ENCODE measurements at places on chromosomes 12 and 14. TPM values are rescaled to one million over a fixed set of nuclear protein-coding genes. Genes with fewer than 3 reads are reported as not detected.

DNA sequence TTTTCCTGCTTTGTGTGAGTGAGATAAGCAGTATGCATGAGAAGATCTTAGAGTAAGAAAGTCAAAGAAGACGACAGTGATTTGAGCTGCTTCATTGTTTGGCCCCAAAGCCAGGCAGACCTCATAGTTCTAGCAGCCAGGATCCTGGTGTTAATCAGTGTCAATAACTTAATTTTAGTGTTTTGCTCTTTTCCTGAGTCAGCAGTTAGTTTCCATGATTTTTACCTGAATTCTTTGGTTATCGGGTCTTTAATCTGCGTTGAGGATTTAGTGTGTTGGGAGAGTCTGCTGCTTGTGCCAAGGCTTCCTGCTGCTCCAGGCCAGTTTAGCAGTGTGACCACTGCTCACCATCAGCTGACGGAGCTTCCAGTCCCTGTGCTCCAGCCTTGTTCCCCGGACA is 241.6 kb upstream of the SOX5 start:
- H3K4me3 ChIP-seq, result no peak overlapping the region
- DNase-seq, result no peak
- H3K36me3 ChIP-seq, result no peaks in the 10 kb centered on the region
- H3K27me3 ChIP-seq, result no peaks in the 10 kb centered on the region
- H3K4me1 ChIP-seq, result no peaks in the 10 kb centered on the region
- H3K27ac ChIP-seq, result no peak overlapping the region

GRCh38 chr14:92465353-92466055 is 48.1 kb upstream of the RIN3 start:
- H3K27me3 ChIP-seq, result no peaks in the 10 kb centered on the region
- H3K4me3 ChIP-seq, result no peak overlapping the region
- no peak overlapping the region for H3K27ac ChIP-seq
- DNase-seq, result peak; percentile 57
- H3K4me1 ChIP-seq, result no peaks in the 10 kb centered on the region

Gene TAS2R30
- total RNA-seq, result 8.9 TPM

- peak overlapping the region; percentile 30 for H3K27ac ChIP-seq
- peaks cover 19% of the 10 kb centered on the region for H3K4me1 ChIP-seq
- H3K4me3 ChIP-seq, result no peak overlapping the region
- H3K27me3 ChIP-seq, result no peaks in the 10 kb centered on the region
- DNase-seq, result no peak
Measured at GRCh38 chr14:92783813-92784431, 10.2 kb upstream of the GOLGA5 start.

GRCh38 chr14:31336646-31337045 is 83.7 kb downstream of the HEATR5A start:
- no peak for DNase-seq
- H3K36me3 ChIP-seq, result no peaks in the 10 kb centered on the region
- H3K27ac ChIP-seq, result no peak overlapping the region
- H3K4me3 ChIP-seq, result no peak overlapping the region
- no peaks in the 10 kb centered on the region for H3K27me3 ChIP-seq
- no peaks in the 10 kb centered on the region for H3K4me1 ChIP-seq

DNA sequence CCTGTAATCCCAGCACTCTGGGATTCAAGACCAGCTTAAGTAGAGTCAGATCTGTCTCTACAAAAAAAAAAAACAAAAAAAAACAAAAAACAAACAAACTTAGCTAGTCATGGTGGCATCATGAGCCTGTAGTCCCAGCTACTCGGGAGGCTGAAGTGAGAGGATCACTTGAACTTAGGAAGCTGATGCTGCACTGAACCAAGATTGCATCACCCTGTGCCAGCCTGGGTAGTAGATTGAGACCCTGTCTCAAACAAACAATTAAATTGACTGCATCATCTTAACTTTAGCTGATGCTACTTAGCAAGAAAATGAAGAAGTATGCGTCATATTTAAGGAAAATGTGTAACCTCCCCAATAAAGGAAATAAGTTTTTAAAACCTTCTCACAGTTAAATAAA is 136.6 kb upstream of the ATXN7L3B start:
- no peak overlapping the region for H3K4me3 ChIP-seq
- no peaks in the 10 kb centered on the region for H3K36me3 ChIP-seq
- no peaks in the 10 kb centered on the region for H3K4me1 ChIP-seq
- H3K27me3 ChIP-seq, result no peaks in the 10 kb centered on the region
- DNase-seq, result no peak

GRCh38 chr12:10829994-10830393 is 3.8 kb upstream of the TAS2R10 start:
- no peaks in the 10 kb centered on the region for H3K36me3 ChIP-seq
- H3K4me3 ChIP-seq, result no peak overlapping the region
- H3K27ac ChIP-seq, result no peak overlapping the region
- H3K27me3 ChIP-seq, result no peaks in the 10 kb centered on the region
- DNase-seq, result no peak
- no peaks in the 10 kb centered on the region for H3K4me1 ChIP-seq

DNA sequence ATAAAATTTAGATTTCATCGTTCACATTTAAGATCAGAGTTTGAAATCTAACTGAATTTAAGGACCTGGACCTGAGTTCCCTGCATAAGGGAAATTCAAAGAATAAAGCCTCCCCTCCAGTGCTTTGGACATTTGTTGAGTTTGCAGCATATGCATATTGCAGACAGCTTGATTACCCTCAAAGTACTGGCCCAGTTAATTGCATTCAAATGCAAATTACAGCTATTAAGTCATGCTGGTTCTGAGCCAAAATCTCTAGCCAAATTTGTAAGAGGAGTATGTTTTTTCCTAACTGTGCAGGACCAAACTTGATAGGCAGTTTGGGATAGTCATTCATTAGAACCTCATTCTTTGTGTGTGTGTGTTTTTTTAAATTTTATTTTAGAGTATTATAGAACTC is 9.1 kb upstream of the KIF21A start:
- no peaks in the 10 kb centered on the region for H3K27me3 ChIP-seq
- H3K4me1 ChIP-seq, result no peaks in the 10 kb centered on the region
- no peak for DNase-seq
- H3K36me3 ChIP-seq, result no peaks in the 10 kb centered on the region
- H3K27ac ChIP-seq, result no peak overlapping the region

DNA sequence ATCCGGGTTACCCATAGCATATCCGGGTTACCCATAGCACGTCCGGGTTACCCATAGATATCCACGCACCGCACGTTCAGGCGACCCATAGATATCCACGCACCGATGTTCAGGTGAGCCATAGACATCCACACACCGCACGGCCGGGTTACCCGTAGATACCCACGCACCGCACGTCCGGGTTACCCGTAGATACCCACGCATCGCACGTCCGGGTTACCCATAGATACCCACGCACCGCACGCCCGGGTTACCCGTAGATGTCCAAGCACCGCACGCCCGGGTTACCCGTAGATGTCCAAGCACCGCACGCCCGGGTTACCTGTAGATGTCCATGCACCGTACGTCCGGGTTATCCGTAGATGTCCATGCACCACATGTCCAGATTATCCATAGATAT is 60.3 kb upstream of the SYT1 start:
- peaks cover 6% of the 10 kb centered on the region for H3K4me1 ChIP-seq
- H3K27ac ChIP-seq, result no peak overlapping the region
- no peak overlapping the region for H3K4me3 ChIP-seq
- no peaks in the 10 kb centered on the region for H3K36me3 ChIP-seq
- no peaks in the 10 kb centered on the region for H3K27me3 ChIP-seq

- H3K4me1 ChIP-seq, result peaks cover 4% of the 10 kb centered on the region
- H3K27me3 ChIP-seq, result no peaks in the 10 kb centered on the region
- H3K4me3 ChIP-seq, result no peak overlapping the region
- DNase-seq, result no peak
Measured at GRCh38 chr14:104927432-104927816, 2.7 kb downstream of the PLD4 start.

Gene SSTR1
- 0.16 TPM for total RNA-seq

Gene DAO
- not detected for total RNA-seq

Gene RNU4-1
- total RNA-seq, result under 0.01 TPM

DNA sequence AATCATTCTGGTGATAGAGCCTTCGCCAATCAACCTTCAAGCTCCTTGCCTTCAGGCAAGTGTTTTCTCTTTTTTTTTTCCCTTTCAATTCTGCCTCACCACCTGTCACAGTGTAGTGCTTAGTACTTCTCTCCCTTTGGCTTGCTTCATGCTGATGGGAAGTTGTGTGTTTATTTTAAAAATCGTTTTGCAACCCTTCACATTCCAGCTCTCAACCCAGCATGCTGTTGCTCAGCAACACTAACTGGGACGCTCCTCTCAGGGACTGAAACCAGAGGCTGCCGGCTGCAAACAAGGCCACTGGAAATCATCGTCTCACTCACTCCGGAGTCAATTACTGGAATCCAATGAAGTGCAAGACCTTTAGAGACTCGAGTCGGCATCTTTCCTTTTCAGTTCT is 342.7 kb downstream of the PRKD1 start:
- peak; percentile 77 for DNase-seq
- H3K27ac ChIP-seq, result peak overlapping the region; percentile 49
- H3K36me3 ChIP-seq, result no peaks in the 10 kb centered on the region
- H3K27me3 ChIP-seq, result no peaks in the 10 kb centered on the region
- H3K4me1 ChIP-seq, result no peaks in the 10 kb centered on the region
- H3K4me3 ChIP-seq, result no peak overlapping the region

GRCh38 chr14:24674204-24674970 is 40.4 kb upstream of the GZMB start:
- H3K27ac ChIP-seq, result no peak overlapping the region
- no peaks in the 10 kb centered on the region for H3K36me3 ChIP-seq
- no peak overlapping the region for H3K4me3 ChIP-seq
- H3K27me3 ChIP-seq, result peaks cover 7% of the 10 kb centered on the region

GRCh38 chr12:120413901-120414695 is 23.8 kb upstream of the COX6A1 start:
- DNase-seq, result no peak
- no peaks in the 10 kb centered on the region for H3K36me3 ChIP-seq
- no peaks in the 10 kb centered on the region for H3K27me3 ChIP-seq
- H3K4me3 ChIP-seq, result no peak overlapping the region
- H3K27ac ChIP-seq, result no peak overlapping the region

GRCh38 chr14:90733139-90733808 is 83.0 kb downstream of the TTC7B start:
- no peak overlapping the region for H3K27ac ChIP-seq
- H3K4me1 ChIP-seq, result peaks cover 15% of the 10 kb centered on the region
- no peak overlapping the region for H3K4me3 ChIP-seq
- DNase-seq, result no peak

Gene TAMALIN
- 9.4 TPM for total RNA-seq
